ENCODE measurements at places on chromosomes 3 and 15. TPM values are rescaled to one million over a fixed set of nuclear protein-coding genes. Genes with fewer than 3 reads are reported as not detected.

CFAP91 gene
- 6.7 TPM for total RNA-seq

SGO1 gene
- total RNA-seq = 1.4 TPM

ATP1B3 gene
- total RNA-seq = 46.4 TPM

- no peak for DNase-seq
Observed at GRCh38 chr15:77393471-77393840, 26.4 kb downstream of the PEAK1 start.

DNA sequence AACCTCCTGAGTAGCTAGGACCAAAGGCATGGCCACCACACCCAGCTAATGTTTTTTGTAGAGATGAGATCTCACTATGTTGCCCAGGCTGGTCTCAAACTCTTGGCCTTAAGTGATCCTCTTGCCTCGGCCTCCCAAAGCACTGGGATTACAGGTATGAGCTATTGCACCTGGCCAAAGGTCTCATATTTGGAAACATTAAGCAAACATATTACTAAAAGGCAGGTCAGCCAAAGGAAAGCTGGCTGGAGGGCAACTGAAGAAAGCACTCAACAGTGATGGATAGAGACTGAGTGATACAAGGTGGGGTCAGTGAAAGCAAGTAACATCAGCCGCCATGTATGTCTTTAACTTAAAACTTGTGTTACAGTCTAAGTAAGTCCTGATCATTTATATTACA, 57.5 kb downstream of the TBC1D2B start:
- no peak for DNase-seq

DNA sequence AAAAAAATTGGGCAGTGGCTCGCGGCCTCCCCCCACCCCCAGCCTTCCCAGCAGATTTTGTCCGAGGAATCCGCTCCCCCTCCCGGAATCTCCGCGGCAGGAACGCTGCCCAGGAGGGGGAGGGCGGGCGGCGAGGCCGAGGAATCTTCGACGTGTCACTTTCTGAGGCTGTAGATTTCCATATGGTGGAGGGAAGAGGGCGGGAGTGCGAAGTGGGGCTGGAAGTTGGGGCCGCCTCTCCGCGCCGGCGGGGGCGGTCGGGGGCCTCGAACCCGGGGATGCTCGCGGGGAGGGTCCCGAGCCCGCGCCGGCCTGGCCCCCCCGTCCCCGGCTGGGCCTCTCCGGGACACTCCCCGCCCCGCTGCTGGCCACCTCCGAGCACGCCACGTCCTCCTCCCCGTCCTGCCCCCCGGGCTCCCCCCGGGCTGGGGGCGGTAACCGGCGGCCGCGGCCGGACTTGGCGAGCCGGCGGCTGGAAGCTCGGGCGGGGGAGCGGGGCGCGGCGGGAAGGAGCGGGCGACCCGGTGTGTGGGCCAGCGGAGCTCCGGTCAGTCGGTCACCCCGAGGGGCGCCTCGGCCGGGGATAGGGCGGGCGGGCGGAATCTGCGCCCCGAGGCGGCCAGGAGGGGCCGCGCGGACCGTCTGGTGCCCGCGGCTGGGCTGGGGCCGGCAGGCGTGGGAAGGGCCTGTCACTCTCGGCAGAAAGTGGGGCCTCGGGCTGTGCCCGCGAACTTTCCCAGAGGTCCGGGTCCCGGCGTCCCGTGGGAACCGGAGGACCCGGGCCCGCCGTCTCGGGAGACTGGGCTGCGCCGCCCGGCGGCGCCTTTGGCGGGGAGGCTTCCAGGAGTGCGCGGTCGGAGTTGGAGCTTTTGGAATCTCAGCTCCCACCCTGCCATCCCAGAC, 951 bp downstream of the FNDC3B start:
- DNase-seq = peak; percentile 94

DNA sequence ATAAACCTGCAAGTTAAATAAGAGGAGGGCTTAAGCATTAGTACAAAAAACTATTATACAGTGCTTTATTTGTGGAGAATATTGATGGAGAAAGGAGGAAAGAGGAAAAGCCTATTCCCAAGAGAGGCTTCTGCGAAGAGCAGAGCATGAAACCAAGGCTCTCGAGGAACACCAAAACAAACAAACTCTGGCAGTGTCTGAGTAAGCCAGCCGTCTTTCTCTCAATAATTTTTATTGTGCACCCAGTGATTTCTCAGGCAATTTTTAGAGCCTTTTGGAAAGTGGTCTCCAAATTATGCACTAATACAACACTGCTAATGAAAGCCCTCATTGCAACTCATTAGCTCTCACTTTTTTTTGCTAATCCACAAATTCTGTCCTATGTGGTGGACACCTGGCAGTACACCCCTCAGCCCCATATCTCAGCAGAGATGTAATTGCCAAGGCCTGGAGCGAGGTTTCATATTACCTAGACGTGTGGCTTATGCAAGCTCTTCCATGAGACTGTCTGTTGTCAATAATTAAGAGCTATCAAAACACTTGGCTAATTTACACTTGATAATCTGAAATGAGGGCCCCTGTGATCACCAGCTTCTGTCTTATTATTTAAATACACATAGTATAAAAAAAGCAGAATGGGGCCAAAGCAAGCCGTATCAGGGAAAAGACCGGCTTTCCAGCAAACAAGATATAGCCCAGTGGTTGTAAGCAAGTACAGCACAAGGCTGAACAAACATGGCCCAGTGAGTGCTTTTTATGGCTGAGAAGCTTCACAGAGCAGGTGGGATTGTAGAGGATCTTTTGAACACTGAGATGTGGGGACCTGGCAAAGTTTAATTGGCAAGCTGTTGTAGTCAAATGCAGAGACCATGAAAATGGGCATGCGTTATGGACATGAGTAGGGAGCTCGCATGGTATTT, 216.9 kb downstream of the ROBO2 start:
- DNase-seq = no peak

DNA sequence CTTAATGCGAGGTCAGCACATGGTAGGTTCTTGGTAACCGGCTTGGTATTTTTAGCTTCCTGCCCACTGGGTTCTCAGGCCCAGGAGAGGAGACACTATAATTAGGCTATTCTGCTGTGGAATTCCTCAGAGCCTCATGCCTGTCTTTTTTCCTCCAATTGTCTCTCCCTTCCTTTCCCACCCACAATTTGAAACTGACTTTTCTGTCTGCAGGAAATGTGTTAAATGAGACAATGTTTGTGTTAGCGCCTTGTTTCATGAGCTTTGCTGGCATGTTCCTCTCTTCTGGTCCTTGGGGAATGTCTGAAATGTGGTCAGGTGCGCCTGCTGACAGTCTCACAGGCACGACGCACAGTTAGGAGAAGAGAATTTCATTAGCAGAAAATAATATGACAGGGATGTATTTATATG, 223.6 kb upstream of the CTNNB1 start:
- DNase-seq = no peak

- no peak for DNase-seq
Observed at GRCh38 chr3:16378415-16378814, 113.4 kb downstream of the OXNAD1 start.

- no peak for DNase-seq
Observed at GRCh38 chr15:71066983-71067382, 48.3 kb upstream of the THSD4 start.

GRCh38 chr15:87477737-87478686, 778.5 kb downstream of the NTRK3 start:
- peak; percentile 64 for DNase-seq

GRCh38 chr3:126527455-126528211, 3.7 kb downstream of the CHST13 start:
- DNase-seq = peak; percentile 36

- no peak for DNase-seq
Observed at GRCh38 chr3:11734-12133, 184.8 kb upstream of the CHL1 start.

GRCh38 chr15:88399021-88399685, 68.0 kb downstream of the MRPL46 start:
- DNase-seq = no peak

DNA sequence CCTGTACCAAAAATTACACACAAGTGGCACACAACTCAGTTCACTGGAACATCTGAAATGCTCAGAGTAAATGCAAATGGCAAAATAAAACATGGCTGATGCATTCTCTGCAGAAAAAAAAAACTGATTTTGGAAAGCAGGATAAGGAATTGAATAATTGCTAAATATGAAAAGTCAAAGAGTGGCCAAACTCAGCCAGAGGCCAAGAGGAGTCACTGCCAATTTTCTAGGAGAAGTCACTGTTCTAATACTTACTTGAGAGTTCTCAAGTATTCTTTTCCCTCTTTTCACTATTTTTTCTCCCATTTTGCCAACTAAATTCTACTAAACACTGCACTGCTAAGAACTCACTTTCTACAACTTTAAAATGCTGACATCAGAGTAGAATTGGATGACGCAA, 1018.6 kb downstream of the TUSC7 start:
- no peak for DNase-seq
